Kasumi-1 (cell line): ENCODE measurements at places on chromosomes 13 and 19.

- no peak for DNase-seq
These were observed 9.3 kb downstream of the NOTCH3 start for GRCh38 chr19:15191514-15191913.

GRCh38 chr13:103772576-103772975 lies 706.4 kb upstream of the SLC10A2 start:
- DNase-seq, result no peak

DNA sequence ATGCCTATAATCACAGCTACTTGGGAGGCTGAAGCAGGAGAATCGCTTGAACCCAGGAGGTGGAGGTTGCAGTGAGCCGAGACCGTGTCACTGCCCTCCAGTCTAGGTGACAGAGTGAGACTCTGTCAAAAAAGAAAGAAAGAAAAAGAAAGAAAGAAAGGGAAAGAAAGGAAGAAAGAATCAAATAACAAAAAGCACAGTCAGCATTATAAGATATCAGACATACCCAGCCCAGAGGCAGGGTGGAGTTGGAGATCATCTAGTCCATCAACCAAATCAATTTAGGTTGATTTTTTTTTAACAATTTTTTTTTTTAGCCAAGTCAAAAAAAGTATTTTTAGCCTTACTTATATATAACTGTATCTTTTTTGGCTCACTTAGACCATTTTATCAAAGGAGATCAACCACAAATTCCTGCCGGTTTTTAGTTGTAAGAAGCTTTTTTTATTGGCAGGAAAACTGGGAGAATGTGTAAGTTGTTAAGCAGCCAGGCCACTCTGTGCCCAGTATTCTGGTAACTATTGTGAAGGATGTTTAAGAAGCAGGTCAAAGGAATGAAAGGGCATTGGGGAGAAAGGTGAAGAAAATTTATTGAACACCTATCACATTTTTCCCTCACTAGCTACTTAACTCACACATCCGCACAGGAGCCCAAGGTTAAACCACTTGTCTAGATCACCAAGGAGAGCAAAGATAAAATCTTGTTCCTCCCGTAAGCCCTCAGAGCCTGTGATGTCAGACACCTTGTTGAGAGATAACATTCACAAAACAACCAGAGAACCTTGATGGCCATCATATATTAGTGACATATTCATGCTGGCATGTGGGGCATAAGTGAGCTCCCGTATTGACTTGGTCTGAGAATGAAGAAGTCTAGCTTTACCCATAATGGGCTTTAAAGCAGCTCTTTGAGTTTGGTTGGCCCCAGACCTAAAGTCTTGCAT lies 91.8 kb downstream of the COL4A2 start:
- DNase-seq, result no peak

DNA sequence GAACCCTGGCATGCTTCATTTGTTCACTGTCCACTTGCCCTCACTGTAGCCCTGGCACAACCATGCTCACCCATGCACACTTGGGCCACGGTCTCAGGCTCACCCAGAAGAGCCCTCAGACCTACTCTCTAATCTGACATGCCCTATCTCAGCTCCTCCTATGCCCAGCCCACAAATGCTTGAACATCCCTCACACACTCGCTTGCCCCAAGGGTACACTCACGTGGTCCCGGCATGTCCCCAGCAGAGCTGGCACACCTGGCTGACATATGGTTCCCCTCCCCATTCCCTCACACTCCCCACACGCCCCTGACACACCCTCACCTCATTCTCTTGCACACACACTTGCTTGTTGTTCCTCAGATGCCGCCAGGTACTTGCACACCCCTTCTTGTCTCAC lies 55.7 kb downstream of the MAP4K1 start:
- DNase-seq, result no peak

- DNase-seq, result peak; percentile 31
These were observed 232.0 kb downstream of the B3GLCT start for GRCh38 chr13:31431722-31432137.

GRCh38 chr19:31350693-31351055 lies 1.4 kb upstream of the TSHZ3 start:
- no peak for DNase-seq

GRCh38 chr13:31725841-31726240 lies 13.5 kb upstream of the RXFP2 start:
- DNase-seq, result no peak

GRCh38 chr13:23679220-23679619 lies 109.0 kb downstream of the TNFRSF19 start:
- DNase-seq, result no peak
